Stimulated activated CD8-positive, alpha-beta memory T cell treated with anti-CD3 and anti-CD28 coated beads, Interleukin-15, amount 100 ng/mL, for 4 hours (primary cell): ENCODE measurements at places on chromosomes 12 and 14.

GRCh38 chr14:71931492-71932228 lies 569 bp upstream of the RGS6 start:
- DNase-seq = no peak

DNA sequence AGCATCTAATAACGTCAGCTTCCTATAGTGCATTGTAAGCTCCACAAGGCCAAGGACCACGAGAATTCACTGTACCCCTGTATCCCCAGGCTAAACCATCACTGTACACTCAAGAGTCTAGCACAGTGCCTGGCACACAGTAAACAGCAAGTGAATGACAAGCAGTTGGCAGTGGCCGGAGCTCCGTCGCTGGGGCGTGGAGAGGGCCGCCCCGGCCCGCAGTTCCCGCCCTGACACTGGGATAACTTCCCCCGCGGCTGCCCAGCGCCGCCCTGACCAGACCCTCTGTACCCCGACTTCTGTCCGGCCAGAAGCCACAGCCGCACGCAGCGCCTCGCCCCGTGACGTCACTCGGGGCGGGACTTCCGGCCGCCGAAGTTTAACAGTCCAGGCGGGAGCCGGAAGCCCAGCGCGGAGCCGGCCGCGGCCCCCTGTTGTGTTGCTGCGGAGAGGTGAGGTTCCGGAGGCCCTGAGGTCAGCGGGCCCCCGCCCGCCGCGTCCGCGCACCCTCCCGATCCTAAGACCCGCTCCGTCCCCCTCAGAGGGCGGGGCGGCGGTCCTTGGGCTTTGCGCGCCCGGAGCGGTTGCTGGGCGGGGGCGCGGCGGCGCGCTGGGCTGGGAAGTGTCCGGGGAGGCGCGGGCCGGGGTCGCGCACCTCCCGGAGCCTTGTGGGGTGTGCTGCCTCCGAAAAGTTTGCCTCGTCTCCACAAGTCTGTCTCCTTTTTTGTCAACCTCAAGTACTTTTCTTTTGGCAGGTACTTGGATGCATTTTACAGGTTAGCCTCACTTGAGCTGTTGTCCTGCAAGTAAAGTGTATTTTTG lies at the start of gene NEDD1:
Gene NEDD1 (plus strand): TSS at position 409 of the 822 bp plus-strand sequence. CDS start 2,503 bp downstream, outside the sequence.
- peak; percentile 74 for DNase-seq

- DNase-seq = no peak
Observed at GRCh38 chr12:59928416-59928815, 332.6 kb downstream of the SLC16A7 start.

DNA sequence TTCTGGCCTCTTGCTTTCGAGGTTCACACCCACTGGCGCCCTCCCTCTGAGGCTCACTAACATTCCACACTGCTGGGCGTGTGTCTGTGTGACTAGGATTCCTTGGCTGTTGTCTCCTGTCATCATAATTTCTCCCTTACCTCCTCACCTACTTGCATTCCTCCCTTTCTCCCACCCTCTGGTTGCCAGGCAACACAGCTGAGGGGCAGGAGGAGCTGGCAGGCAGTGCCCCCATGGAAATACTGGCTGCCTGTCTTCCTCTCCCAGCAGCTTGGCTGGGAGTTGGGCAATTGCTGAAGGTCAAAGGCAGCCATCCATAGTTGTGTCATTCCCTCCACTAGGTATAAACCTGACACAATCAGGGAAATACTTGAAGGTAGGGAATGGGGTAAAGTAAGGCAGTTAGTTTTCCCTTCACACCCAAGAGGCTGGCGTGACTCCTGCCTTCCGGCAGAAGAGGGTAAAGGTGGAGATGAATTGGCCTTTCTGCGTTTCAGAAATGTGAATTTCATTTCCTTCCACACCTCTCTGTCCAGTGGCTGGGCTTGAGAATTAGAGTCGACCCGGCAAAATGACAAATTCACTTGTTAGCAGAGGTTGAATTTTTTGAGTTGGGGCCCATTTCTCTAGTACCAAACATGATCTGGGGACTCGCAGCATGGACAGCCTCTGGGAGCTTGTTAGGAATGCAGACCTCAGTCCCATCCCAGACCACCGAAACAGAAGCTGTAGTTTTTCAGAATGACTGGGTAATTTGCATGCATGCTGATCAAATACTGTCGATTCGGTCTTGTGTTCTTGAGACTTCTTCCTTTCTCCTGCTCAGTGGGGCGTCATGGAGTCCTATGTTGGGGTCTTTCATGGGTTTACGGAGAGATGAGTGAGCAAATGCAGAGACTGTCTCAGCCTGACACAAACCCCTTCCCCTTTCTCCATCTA lies 24.3 kb upstream of the EMP1 start:
- no peak for DNase-seq

GRCh38 chr12:47941475-47941780 lies 22.0 kb upstream of the TMEM106C start:
- DNase-seq = no peak

DNA sequence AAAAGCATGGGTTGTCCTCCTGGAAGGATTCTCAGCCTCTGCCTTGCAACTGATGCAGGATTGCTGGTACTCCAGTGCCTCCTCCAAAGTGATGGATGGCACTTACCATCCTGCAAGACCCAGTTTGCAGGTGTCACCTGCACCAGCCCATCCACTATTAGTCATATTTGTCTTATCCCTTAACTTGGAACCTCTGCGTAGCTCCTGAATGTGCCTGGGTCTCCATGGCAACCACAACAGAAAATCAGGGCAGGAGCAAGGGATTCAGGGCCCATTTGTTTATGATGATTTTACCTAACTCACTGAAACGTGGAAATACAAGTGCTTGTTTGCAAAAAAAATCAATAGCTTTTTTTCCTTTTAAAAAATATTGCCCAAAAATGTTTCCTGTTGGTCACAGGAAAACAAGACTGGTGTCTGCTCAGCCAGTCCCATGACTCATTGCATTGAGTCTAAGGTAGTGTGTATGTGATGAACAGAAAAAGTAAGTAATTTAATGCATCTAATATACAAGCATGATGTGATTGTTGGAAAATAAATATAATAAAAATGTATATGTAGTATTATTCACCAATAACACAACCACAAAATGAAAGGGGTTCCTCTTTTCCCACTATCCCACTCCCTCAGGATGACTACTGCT lies 1196.3 kb upstream of the TMEM132C start:
- no peak for DNase-seq

DNA sequence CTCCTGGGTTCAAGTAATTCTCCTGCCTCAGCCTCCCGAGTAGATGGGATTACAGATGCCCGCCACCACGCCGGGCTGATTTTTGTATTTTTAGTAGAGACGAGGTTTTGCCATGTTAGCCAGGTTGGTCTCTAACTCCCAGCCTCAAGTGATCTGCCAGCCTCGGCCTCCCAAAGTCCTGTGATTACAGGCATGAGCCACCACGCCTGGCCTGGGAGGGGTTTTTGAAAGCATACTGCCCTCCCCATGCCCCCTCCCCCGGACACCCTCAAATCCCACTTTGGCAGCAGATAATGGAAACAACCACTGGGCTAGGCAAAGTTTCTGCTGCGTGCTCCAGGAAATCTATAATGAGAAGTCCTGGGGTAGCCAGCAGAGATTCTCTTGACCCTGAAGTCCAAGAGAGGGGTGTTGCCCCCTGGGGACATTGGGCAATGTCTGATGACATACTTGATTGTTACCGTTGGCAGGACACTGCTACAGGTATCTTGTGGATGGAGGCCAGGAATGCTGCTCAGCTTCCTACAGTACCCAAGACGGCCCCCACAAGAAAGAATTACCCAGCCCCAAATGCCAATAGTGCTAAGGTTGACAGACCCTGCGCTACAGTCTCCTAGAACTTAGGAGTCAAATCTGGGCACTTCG lies 18.7 kb upstream of the FBXO21 start:
- no peak for DNase-seq

DNA sequence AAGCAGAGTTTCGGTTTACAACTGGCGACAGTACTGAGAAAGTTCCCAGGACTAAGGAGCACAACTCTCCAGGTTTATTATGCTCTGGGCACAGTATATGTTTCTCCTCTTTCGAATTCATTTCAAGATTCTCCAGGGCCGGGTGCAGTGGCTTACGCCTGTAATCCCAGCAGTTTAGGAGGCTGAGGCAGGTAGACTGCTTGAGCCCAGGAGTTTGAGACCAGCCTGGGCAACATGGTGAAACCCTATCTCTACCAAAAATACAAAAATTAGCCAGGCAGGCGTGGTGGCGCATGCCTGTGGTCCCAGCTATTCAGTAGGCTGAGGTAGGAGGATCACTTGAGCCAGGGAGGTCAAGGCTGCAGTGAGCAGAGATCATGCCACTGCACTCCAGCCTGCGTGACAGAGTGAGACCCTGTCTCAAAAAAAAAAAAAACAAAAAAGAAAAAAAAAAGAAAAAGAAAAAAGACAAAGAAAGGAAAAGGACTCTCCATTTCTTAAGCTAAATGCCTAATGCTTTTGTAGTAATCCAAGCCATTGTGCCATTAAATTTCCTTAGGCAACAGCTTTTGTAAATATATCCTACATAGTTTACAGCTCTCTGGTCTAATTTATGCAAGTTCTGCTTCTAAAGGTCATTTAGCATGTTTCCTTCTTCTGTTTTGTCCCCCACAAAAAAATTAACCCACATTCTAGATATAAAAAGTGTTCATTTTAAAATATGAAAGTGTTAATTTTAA lies 34.8 kb downstream of the ATL1 start:
- no peak for DNase-seq

- no peak for DNase-seq
Observed at GRCh38 chr14:33534632-33535031, 416.2 kb downstream of the EGLN3 start.

DNA sequence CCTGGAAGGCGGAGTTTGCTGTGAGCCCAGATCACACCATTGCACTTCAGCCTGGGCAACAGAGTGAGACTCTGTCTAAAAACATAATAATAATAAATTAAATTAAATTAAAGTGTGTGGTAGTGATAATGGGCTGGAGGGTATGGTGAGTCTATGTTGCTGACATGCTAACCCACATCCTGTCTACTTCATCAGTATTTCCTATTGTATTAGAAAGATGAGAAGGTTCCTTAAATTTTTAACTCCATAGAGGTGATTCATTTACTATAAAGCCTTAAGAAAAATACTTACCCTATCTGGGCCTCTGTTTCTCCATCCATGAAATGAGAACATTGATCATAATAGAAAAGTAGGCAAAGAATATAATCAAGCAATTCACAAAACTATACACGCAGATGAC lies 280.5 kb downstream of the FBXL14 start:
- DNase-seq = no peak

- DNase-seq = no peak
Observed at GRCh38 chr14:93185349-93185720, 218 bp downstream of the LYSET start.

- DNase-seq = no peak
Observed at GRCh38 chr14:100844082-100844408, 18.1 kb downstream of the MEG3 start.

- peak; percentile 43 for DNase-seq
Observed at GRCh38 chr12:56079723-56080555, at the start of gene ERBB3. Gene ERBB3, plus strand, starts transcription at chr12:56080165. Its CDS starts 136 bp downstream, at chr12:56080301.

DNA sequence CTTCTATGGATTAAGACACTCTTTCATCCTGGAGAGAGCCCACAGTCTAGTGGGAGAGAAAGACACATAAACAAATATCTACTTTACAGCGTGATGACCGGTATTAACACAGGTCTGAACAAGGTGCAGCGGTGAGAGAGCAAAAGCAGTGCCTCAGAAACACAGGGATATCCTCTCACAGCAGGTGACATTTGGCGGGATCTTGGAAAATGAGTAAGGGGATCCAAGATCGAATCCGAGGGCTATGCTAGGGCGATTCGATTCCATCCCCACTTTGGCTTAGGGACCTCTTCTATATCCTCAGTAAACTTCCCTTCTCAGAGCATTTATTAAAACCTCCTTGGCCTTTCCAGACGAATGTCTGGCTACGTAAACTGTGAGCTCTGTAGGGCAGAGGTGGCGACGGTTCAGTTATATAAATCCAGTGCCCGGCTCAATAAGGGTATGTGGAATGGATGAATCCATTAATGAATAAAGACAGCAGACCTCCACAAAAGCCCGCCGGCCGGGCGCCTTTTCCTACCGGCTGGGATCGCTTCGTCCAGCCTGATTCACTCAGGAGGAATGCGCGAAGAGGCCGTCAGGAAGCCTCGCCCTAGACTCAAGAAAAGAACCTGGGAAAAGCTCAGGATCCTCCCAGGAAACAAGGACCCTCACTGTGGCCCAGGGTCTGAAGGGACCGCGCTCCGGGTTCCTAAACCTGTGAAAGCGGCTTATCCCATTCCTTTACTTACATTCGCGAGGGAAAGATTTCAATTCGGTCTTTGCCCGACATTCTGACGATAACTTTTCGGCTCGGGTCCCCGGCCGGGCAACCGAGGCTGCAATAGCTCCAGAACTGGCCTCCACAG lies 455 bp downstream of the ATP6V1D start:
- DNase-seq = no peak

DNA sequence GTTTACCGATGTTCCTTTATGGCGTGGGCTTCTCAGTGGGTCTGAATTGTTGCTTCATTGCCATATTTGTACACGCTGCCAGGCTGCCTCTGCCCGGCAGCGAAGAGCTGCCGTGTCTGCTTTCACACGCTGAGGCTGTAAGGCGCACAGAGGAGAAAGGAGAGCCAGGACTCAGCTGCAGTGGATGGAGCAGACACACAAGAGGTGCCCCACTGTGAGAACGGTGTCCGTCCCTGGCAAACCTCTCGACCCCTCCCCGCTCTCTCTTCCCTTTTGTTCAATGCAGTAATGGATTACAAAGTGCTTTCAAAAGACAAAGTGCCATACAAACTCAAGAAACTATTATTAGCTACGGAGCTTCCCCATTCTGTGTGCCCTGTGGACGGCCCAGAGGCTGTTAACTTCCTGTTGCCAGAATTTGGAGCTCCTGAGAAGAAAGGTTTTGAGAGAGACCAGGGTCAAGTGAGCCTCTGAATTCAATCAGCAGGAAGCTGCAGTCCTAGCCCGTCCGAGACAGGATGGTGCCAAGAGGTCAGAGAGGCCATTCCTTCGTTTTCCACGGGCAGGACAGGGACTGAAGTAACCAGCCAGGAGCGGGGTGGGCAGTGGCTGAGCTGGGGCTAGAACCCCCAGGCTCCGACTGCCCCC lies 15.8 kb downstream of the CCND2 start:
- no peak for DNase-seq

- DNase-seq = peak; percentile 62
Observed at GRCh38 chr14:91246051-91246852, 1.7 kb upstream of the GPR68 start.

GRCh38 chr12:112506513-112507166 lies 87.9 kb downstream of the PTPN11 start:
- DNase-seq = no peak

- no peak for DNase-seq
Observed at GRCh38 chr12:27907766-27908165, 64.8 kb downstream of the PTHLH start.
